ENCODE measurements at places on chromosomes 3 and 15. TPM values are rescaled to one million over a fixed set of nuclear protein-coding genes. Genes with fewer than 3 reads are reported as not detected.

GRCh38 chr3:2247831-2248230 lies 149.2 kb downstream of the CNTN4 start:
- H3K4me3 ChIP-seq = no peak overlapping the region
- H3K4me1 ChIP-seq = no peaks in the 10 kb centered on the region
- H3K36me3 ChIP-seq = no peaks in the 10 kb centered on the region
- no peak for DNase-seq

GRCh38 chr15:68154923-68155559 lies 50.1 kb downstream of the CALML4 start:
- DNase-seq = peak; percentile 51
- no peaks in the 10 kb centered on the region for H3K27me3 ChIP-seq
- H3K4me3 ChIP-seq = no peak overlapping the region
- no peak overlapping the region for H3K27ac ChIP-seq
- H3K36me3 ChIP-seq = no peaks in the 10 kb centered on the region
- H3K4me1 ChIP-seq = no peaks in the 10 kb centered on the region

The CASR gene
- total RNA-seq = not detected

The EDEM1 gene
- total RNA-seq = 58.4 TPM

The REC114 gene
- total RNA-seq = not detected

DNA sequence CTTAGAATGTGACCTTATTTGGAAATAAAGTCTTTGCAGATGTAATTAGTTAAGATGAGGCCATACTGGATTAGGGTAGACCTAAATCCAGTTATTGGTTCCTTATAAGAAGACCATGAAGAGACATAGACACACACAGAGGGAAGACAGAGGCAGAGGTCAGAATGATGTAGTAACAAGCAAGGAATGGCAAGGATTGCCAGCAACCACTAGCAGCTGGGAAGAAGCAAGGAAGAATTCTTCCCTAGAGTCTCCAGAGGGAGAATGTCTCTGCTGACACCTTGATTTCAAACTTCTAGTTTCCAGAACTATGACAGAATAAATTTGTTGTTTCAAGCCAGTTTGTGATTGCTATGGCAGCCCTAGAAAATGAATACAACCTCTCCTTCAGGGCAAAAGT lies 116.7 kb downstream of the WDR76 start:
- no peaks in the 10 kb centered on the region for H3K36me3 ChIP-seq
- no peak for DNase-seq
- H3K4me3 ChIP-seq = no peak overlapping the region

The TIPARP gene
- 56.5 TPM for total RNA-seq

- H3K4me3 ChIP-seq = no peak overlapping the region
- H3K27me3 ChIP-seq = no peaks in the 10 kb centered on the region
- peak; percentile 90 for DNase-seq
These were observed 78.2 kb downstream of the CCNL1 start for GRCh38 chr3:157081626-157082210.

The MORC1 gene
- not detected for total RNA-seq
